ENCODE measurements at places on chromosomes 2 and 18.

GRCh38 chr2:236621786-236622185 lies 52.2 kb downstream of the ACKR3 start:
- DNase-seq, result no peak

DNA sequence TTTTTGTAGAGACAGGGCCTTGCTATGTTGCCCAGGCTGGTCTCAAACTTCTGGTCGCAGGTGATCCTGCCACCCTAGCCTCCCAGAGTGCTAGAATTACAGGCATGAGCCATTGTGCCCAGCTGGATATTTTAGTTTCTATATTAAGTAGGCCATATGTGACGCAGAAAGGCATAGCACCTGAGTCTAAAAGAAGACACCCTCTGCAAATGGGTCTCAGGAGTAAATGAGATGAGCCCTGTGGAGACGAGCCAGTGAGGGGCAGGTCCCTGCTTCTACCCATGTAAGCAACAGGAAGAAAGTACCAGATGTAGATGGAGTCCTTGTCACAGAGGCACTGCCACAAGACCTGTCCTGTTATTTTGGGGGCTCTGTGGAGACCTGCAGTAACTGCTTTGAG lies 322.4 kb downstream of the PTPRM start:
- no peak for DNase-seq

GRCh38 chr2:238790833-238791230 lies 57.1 kb upstream of the TWIST2 start:
- no peak for DNase-seq

DNA sequence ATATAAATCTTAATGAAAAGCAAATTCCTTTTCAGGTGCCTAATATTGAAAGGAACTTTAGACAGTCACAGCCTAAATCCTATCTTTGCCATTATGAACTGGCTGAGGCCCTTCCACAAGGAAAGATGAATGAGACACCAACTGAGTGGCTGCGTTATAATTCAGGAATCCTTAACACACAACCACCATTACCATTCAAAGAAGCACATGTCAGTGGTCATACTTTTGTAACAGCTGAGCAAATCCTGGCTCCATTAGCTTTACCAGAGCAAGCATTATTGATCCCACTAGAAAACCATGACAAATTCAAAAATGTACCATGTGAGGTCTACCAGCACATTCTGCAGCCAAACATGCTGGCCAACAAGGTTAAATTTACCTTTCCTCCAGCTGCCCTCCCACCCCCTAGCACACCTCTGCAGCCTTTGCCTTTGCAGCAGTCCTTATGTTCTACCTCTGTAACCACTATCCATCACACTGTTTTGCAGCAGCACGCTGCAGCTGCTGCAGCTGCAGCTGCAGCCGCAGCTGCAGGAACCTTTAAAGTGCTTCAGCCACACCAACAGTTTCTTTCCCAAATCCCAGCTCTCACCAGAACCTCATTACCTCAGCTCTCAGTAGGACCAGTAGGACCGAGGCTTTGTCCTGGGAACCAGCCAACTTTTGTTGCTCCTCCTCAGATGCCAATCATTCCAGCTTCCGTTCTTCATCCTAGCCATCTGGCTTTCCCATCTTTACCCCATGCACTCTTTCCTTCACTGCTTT lies 340.1 kb downstream of the ZNF804A start:
- DNase-seq, result no peak

DNA sequence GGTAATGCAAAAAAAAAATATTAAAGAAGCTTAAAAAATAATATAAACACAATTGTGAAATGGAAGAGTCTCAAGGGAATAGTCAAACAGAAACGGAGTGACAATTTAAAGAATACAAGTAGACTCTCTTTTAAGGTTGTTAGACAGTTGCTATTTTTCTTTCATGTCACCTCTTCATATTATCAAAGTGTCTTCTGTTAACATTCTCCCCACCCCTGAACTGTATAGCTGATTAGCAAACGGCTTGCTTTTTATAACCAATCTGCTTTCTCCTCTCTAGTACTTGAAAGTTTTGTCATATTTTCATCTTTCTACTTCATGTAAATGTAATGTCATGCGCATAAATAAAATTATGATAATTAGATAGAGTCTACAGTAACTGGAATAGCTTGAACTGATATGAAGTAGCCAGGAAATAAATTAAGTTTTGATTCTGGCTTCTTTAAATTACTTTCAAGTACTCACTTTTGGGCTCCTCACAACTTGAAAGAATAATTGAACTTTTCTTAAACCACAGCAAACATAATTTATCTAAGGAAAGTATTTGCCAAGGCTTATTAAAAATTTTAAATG lies 37.0 kb downstream of the BARD1 start:
- no peak for DNase-seq

GRCh38 chr2:23656597-23656973 lies 270.3 kb downstream of the ATAD2B start:
- no peak for DNase-seq

DNA sequence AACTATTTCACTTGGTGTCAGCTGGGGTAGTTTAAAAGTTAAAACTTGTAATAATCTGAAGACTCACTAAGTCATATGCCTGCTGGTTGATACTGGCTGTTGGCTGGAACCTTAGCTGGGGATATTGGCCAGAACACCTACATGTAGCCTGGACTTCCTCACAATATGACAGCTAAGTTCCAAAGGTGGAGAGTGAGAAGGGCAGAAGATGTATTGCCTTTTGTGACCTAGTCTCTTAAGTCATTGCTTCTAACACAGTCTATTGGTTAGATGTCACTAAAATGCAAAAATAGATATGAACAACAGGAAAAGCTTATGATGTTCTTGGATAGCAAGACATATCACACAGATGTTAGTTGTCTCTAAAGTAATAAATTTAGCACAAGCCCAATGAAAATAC lies 113.2 kb upstream of the CHAC2 start:
- DNase-seq, result no peak

- DNase-seq, result no peak
These were observed 151.4 kb downstream of the DYSF start for GRCh38 chr2:71604726-71605120.

DNA sequence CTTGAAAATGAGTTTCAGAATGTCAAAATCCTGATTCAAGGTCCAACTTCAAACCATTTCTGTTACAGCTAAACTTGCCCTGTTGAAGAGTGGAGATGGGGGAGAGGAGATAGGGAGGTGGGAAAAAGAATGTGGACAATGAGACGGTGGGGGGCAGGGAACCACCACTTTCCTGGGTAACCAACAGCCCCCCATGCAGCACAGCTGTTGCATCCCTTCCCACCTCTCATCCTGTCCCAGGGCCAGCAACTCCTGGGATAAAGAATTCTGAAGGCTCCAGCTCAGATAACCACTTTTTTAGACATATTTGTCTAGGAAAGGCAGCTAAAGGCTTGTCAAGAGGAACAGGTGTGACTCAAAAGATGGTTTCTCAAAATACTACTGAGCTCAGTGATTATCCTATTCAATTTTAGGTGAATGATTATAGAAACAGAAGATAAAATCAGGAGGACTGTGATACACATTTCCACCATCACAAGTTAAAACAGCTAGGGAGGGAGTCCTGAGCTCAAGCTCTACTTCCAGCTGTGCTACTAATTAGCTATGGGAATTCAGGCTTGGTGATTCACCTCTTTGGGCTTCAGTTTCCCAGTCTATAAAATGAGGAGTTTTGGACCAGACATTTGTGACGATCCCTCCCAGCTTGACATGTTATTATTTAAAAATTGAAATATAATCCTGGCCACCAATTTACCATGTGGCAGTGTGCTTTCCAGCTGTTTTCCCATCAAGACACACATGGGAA lies 36.3 kb downstream of the HDHD2 start:
- DNase-seq, result no peak

DNA sequence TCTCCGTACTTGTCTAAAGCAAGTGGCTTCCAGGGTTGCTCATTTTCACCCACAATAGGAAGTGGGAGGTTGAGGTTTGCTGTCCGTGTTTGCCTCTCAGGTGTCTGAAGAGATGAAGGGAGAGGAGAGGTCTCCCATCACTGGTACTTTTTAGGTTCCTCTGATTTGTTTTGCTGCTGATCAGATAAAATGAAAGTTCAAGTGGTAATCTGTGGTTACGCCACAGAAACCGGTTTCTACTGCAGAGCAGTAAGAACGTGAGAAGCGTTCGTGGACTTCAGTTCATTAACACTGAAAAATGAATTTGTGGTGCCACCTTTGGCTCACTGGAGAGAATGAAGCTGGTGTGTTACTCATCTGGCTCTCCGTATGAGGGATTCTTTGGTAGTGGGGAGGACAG lies 118.2 kb downstream of the GBX2 start:
- DNase-seq, result no peak

DNA sequence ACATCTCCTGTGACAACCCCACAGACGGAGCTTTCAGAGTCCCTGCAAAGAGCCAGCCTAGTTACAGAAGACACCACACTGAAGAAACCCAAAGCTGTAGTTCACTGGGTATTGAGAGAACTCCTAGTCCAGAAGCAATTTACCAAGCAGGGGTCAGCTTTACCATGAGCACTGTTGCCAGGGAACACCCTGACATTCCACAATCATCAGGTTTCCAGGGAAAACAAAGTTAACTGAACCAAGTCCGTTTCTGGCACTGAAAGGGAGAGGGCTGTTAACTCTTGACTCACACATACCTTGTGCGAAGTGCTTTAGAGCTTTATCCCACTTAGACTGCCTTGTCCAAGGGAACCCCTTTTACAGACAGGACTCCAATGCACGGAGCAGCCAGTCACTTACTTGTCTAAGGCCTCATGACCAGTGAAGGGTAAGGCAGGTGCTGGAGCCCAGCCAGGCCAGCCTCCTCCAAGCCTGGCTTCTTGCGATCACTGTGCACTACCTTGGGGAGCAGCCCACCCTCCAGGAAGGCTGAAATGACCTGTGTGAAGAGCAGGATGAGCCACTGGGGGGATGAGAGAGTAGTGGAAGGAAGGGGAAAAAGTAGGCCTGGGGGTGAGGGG lies 53.9 kb downstream of the REEP1 start:
- no peak for DNase-seq

DNA sequence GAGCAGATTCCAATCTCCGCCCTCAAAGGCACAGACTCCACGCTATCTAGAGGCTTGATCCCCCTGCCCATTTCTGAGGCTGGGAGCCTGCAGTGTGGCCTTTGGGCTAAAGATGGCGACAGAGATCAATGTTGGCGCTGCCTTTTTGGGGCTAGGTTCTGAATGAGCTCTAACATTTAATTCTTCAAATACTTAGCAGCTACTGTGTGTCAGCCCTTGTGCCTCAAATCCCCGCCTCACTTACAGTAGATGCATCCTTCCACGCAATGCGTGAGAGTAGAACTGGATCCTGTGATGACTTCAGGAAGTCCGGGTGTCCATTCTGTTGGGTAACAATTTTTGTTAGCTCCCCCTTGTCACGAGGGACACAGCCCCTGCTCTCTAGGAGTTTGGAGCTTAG lies 12.4 kb downstream of the IL1F10 start:
- no peak for DNase-seq

GRCh38 chr18:46421973-46422551 lies 235.0 kb downstream of the LOXHD1 start:
- no peak for DNase-seq

DNA sequence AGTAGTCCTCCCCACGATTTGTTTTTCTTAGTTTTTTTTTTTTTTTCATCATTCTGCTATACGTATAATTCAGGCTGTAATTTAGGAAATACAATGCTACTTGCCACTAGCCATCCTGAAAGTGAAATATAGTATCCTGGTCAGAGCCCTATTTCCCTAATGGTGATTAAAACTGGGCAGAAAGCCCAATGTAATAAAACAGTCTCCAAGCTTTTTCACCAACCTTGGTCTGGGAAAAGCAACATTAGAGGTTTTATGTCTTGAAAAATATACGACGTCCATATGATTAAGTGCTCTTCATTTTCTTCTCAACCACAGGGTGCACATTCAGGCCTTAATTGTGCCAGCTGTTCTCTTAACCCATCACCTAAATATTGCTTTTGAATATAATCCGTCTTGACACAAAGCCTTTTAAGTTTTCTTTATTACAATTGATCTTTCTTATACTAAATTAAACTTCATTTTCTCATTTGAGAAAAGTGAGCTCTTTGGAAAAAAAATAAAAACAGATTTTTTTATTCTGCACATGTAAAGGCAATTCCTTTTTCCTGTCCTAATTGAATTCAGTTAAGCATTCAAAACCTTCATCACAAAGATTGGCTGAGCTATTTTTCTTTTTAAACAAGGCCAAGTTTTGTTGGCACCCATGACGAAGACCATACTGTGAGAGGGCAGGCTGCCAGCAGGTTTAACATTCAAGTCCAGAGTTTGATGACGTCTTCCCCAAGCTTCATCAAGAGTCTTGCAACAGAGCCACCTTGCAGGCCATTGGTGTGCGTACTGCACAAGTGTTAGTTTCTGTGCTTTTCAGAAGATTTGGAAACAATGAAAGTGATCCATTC lies 52.7 kb downstream of the MAP2 start:
- no peak for DNase-seq

DNA sequence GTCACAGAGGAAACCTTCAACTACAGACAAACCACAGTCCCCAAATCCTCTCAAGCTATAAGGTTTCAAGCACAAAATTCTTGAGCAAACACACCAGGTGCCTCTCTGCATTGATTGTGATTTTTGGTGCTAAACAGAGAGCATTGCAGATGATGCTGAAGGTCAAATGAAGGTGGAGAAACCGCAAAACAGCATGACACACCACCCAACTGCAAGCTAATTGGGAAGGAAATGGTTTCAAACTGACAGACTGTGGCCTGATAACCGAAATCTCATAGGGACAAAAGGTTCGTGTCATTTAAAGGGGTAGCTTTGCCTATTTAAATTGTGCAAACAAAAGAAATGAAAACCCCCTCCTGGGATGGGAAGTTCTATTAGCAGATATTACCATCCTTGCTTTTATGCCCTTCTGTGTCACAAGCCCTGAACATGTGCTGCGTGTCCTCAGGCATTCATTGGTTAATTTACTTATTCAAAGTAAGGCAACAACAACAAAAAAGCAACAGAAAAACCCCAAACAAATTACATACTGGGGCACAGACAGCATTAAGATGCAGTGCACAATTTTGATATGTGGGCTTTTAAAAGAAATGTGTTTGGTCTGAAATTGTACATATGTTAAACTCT lies 154.9 kb downstream of the AQP4 start:
- DNase-seq, result no peak

- no peak for DNase-seq
These were observed 71.3 kb downstream of the FASTKD2 start for GRCh38 chr2:206836722-206837121.

GRCh38 chr18:3115447-3116030 lies 102.6 kb upstream of the LPIN2 start:
- no peak for DNase-seq

GRCh38 chr2:204110338-204110741 lies 173.8 kb downstream of the ICOS start:
- no peak for DNase-seq

DNA sequence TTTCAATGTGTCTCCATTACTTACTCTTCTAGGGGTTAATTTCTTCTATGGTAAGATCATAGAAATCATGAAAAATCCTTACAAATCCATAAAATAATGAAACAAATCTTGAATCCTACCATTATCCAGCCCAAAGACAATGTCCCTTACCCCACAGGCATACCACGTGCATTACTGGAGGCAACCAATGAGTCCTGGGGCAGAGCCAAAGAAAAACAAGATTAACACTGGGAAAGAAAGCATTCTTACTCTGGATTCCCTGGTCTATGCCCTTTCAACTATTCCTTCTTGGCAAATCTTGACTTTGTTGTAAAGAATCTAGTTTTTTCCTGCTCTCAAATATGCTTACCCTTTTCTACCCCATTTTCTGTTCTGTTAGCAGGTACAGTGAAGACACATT lies 3.1 kb upstream of the GALNT1 start:
- no peak for DNase-seq
